Activated naive CD4-positive, alpha-beta T cell treated with anti-CD3 and anti-CD28 coated beads, Interleukin-2, amount 10 ng/mL, durations not matched to agents 5 hours and 36 hours (primary cell): ENCODE measurements at places on chromosomes 3 and 15. TPM values are rescaled to one million over a fixed set of nuclear protein-coding genes. Genes with fewer than 3 reads are reported as not detected.

Gene TMEM202
- total RNA-seq, result not detected

Gene NAA50
- total RNA-seq, result 84.9 TPM

Gene COL6A5
- total RNA-seq, result not detected

Gene CA12
- not detected for total RNA-seq

Gene CCDC66
- total RNA-seq, result 33.8 TPM

Gene TRIM42
- total RNA-seq, result not detected

Gene RABL3
- total RNA-seq, result 26.4 TPM

Gene TMEM207
- total RNA-seq, result not detected
